Stimulated activated naive CD8-positive, alpha-beta T cell treated with anti-CD3 and anti-CD28 coated beads, Interleukin-15, amount 100 ng/mL, for 72 hours (primary cell): ENCODE measurements at places on chromosomes 6 and 20.

DNA sequence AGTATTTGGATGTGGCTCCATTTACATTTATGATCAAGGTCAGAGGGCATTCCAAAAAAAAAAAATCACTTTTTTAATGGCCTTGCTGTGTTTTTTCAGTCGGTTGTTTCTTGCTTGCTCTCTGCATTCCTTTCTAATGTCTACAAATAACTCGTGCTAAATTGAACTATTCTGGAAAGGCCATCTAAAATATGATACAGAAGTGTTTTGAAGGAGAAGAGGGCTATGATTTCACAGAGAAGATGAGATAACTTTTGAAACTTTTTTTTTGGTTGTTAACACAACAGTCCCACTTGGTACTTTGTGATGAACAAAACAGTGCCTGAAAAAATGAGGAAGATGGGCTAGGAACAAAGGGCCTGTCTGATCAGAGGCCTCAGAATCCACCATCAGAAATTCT lies 156.1 kb upstream of the SMLR1 start:
- no peak for DNase-seq

DNA sequence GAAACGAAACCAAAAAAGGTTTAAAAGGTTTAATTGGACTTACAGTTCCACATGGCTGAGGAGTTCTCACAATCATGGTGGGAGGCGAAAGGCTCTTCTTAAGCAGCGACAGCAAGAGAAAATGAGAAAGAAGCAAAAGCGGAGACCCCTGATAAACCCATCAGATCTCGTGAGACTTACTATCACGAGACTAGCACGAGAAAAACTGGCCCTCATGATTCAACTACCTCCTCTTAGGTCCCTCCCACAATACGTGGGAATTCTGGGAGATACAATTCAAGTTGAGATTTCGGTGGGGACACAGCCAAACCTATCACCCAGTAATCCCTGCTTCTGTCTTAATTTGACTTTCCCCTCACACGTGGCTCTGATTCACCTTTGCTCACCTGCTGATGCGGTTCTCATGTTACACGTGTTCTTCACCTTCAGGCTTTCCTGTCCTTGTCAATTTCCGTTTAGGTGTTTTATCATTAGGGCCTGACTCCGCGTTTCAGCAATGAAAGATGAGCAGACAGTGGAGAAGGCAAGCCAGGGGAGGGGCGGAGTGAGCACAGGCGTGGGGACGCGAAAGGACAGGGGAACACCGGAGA lies 57.1 kb downstream of the AGPAT4 start:
- no peak for DNase-seq

DNA sequence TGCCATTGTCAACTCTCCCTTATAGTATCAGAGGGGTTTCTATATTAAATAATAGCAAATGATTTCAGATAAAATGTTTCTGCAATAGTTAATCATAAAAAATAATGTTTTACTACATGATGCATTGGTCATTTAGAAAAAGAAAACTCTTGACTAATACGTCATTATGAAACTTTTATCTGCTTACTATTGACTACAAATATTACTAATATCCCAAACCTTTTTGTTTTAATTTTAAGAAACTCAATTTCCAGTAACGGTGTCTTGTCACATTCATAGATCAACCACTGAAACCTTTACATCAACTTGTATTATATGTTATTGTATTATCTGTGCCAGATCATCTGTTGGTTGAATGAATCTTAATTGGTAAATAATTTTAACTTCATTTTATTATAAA lies 482.9 kb upstream of the SLC35B3 start:
- DNase-seq, result no peak

GRCh38 chr6:3650076-3650958 lies 101.2 kb downstream of the PXDC1 start:
- DNase-seq, result no peak

GRCh38 chr6:72916906-72917305 lies 295.0 kb downstream of the KCNQ5 start:
- DNase-seq, result no peak

GRCh38 chr6:165231177-165231576 lies 78.2 kb downstream of the C6orf118 start:
- DNase-seq, result no peak

DNA sequence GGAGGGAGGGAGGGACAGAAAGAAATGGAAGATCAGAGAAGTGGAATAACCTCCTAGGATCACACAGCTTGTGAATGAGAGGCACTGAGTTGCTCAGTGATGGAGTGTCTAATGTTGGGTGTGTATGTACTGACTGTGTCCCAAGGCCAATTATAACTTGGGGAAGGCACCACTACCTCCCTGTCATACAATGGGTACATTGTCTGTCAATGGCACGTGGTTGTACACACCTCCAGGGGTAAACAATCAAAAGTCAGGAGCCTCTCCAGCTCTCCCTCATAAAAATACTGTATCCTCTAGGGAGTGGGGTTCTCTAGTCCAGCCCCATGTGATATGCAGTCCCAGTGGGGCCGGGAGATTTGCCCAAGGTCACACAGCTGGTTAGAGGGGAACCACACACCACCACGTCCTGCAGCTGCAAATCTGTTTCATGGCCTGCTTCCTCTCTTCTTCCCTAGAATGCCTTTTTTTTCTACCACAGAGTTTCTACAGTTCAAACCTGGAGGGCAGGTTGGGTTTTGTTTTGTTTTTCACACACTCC lies 112.5 kb downstream of the SNX5 start:
- DNase-seq, result no peak

DNA sequence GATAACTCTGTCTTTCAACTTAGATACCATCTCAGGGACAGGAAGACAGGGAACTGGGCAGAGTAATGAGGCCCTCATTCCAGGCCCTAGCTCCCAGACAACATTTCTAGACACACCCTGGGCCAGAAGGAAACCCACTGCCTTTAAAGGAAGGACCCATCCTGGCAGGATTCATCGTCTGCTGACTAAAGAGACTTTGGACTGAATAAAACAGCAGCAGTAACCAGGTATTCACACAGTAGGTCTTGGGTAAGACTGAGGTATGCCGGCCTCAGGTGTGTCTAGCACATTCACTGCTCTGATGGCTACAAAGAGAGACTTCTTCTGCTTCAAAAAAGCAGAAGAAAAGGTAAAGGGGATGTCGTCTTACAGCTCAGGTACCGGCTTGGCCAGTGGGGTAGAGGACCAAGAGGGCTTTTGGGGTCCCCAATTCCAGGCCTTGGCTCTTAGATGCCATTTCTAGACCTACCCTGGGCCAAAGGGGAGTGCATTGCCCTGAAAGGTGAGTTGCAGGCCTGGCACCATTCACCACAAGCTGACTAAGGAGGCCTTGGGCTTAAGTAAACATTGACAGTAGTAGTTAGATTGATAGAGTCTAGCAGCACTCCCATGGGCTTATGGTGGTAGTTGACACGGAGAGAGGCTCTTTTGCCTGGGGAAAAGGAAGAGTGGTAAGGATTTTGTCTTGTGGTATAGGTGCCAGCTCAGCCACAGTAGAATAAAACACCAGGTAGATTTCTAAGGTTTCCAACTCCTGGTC lies 13.4 kb downstream of the SNX14 start:
- no peak for DNase-seq

DNA sequence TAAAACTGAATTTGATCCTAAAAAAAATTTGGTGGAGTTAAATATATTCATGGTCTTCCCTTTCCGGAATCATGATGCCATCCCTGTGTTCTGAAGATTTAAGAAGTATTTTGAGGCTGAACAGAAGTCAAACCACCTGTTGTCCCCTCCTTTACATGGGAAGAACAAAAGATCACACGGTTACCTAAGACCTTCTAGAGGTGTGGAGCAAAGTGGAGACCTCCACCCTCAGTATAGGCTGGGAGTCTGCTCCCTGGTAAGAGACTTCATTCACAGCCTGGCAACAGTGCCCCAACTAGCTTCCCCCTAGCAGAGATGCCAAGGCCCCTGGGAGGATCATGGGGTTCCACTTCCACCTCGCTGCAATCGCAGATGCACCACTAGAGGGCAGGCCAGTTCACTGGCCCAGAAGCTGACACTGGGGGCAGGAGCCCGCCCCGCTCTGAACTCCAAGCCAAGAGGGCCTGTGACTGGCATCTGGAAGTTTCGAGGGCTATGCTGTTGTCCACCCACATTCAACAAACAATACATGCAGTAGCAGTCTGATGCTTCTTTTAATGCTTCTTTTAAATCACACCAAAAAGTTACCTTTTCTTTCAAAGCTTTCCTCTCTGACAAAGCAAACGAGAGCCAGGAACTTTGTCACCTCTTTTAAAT lies 19.5 kb upstream of the UBE2J1 start:
- peak; percentile 77 for DNase-seq

- no peak for DNase-seq
These were observed 59.5 kb upstream of the VGLL2 start for GRCh38 chr6:117205876-117206275.

DNA sequence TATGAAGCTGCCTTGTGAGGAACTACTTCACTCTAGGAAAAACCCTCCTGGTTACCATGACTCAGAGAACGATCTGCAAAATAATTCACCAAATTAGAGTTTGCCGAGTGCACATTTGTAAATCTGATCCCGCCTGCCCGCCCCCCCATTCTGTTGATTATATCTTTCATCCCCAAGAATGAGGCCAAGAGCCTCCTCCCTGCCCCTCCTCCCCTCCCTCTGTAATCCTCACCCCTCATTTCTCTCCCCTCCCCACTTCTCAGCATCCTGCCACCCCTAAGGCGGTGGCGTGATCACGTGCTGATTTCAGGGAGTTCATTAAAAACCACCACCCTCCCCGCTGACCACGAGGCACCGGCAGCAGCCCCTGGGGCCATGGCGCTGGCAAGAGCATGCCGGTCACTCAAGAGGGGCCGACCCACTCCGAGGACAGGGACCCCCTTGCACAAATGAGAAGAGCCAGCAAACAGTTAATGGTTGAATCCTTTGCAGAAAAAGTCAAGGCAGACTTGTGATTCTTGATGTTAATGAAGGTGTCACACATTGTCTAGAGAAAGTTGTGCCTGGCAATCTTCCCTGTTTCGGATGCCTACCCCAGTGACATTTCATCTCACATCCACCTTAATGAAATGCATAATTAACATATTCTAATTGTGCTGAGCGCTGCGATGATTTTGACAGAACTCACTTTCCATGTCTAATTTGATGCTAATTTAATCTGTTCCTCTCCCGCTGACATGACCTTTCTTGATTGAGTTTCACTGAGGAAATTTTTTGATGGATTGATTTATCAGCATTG lies 247.9 kb downstream of the ZNF217 start:
- DNase-seq, result no peak

DNA sequence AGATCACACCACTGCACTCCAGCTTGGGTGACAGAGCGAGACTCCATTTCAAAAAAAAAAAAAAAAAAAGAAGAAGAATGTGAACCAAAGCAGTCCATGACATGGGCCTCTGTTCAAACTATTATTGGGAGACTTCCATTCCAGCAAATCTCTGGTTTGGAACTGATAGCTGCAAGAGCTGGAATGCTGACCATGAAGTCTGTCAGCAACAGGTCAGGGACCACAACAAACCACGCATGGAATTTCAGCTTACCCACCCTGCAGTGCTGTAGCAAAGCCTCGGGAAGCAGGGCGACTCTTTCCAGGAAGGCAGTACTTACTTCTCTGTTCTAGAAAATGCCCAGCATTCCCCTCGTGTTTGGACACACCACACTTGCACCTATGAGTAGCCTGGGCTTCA lies 34.1 kb upstream of the TBC1D7 start:
- DNase-seq, result no peak

- no peak for DNase-seq
These were observed 54.8 kb downstream of the GPX5 start for GRCh38 chr6:28580475-28580874.

DNA sequence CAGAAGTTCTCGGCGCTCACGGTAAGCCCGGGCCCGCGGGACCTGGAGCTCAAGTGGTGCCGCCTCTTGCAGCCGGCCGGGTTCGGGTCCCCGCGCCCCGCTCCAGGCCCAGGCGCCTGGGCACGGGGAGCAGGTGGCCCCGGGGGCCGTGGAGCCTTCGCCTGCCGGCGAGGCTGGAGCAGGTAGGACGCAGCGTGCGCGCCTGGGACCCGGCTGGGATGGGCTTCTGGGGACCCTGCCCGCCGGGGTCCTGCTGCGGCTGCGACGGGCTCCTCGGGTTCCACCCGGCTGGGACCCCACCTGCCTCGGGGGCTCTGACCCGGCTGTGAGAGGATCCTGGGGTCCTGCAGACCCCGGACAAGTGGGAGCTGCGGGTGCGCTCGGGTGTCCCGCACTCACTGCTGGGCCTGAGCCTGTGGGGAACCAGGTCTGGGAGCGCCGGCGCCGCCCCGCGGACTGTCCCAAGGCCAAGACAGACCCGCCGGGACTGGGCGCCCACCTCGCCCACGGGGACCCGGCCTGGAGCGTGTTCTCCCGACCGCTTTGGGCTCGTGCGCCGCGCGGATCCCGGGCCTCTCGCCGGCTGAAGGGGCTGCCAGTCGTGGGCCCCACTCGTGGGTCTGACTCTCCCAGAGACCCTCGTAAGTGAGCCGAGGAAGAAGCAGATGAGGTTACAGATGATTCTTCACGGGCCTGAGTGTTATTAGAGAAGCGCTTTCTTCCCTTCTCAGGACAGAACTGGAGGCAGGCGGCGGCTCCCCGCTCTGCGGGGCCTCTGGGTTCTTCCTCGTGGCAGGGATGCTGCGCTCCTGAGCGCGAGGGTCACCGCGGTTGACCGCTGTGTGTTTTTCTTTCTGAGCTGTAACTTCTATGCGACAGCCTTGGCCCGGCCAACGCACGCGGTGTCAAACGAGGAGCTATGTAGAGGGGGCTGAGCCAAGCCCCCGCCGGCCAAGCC lies 729 bp downstream of the SMOC2 start:
- no peak for DNase-seq
